Astrocyte of the spinal cord (primary cell): ENCODE measurements at places on chromosomes 13 and 19.

DNA sequence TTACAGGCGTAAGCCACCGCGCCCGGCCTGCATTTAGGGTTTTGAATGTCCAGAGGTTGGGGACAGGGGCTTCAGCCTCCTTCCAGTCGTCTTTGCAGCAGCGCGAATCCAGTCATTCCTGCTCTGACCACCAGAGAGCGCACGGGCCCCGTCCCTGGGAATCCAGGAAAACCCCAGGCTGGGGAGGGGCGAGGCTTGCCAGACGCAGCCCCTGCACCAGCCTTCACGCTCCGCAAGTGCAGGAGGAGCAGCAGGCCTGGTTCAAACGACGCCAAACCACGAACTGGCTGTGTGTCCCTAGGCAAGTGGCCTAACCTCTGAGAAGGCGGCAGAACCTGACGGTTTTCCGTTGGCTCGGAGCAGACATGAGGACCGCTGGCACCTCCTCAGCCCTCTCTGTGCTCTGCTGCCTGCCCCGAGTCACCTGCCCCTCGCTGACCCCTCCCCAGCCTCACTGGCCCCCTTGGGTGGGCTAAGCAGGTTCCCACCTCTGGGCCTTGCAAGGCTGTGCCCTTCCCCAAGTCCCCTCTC is 2.0 kb upstream of the RNF126 start:
- DNase-seq: peak; percentile 76

GRCh38 chr13:102922184-102922583 is 76.4 kb downstream of the ERCC5 start:
- no peak for DNase-seq

GRCh38 chr19:47151627-47152026 is 21.0 kb downstream of the SAE1 start:
- no peak for DNase-seq

- peak; percentile 14 for DNase-seq
Observed at GRCh38 chr19:41431426-41432386, 4.5 kb upstream of the B3GNT8 start.

DNA sequence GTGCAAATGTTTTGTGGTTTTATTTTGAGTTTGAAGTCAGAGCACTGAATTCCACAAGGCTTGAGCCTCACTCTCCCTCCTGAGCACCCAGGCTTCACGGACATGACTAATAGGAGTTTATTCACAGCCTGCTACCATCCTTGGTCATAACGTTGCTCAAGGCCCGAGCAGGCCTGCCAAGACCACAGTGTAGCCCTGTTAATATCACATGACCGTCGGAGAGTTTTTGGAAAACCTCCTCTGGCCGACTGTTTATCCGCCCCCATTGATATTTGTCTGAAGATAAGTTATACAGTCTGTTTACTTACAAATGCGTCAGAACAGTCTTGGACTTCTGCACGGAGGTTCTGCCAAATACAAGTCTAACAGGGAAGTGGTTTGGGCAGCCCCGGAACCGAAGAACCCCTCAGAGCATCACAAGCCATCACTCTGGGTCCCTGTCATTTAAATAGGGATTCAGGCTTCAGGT is 89.9 kb downstream of the COL4A2 start:
- peak; percentile 100 for DNase-seq

GRCh38 chr13:85497652-85498051 is 301.6 kb downstream of the SLITRK6 start:
- peak; percentile 94 for DNase-seq
